ENCODE measurements at places on chromosomes 16 and 17. TPM values are rescaled to one million over a fixed set of nuclear protein-coding genes. Genes with fewer than 3 reads are reported as not detected.

Gene C17orf50
- total RNA-seq: not detected

Gene PDPK1
- 31.5 TPM for total RNA-seq

Gene CD300LB
- total RNA-seq: 0.82 TPM

Gene NPIPB6
- 2.4 TPM for total RNA-seq

Gene CSH2
- not detected for total RNA-seq

Gene HBQ1
- 6.5 TPM for total RNA-seq

Gene KRT31
- 0.47 TPM for total RNA-seq

Gene ICAM2
- 49.9 TPM for total RNA-seq

Gene CCL16
- not detected for total RNA-seq

Gene TBC1D3
- total RNA-seq: not detected

Gene SLC35G6
- not detected for total RNA-seq

Gene WNT9B
- total RNA-seq: 53.8 TPM

Gene SBK1
- 7.2 TPM for total RNA-seq

Gene CAVIN1
- 111 TPM for total RNA-seq

Data from metanephros (tissue), 2 donors.